ENCODE measurements at places on chromosomes 4 and X. TPM values are rescaled to one million over a fixed set of nuclear protein-coding genes. Genes with fewer than 3 reads are reported as not detected.

IL21 gene
- not detected for total RNA-seq

SH3BP2 gene
- 7.0 TPM for total RNA-seq

EMCN gene
- total RNA-seq = not detected

PFKFB1 gene
- total RNA-seq = 1.7 TPM

ARSJ gene
- not detected for total RNA-seq

BMX gene
- not detected for total RNA-seq

ANXA10 gene
- total RNA-seq = not detected

TEX11 gene
- total RNA-seq = not detected

CORIN gene
- 0.11 TPM for total RNA-seq

CSAG1 gene
- not detected for total RNA-seq

RBBP7 gene
- total RNA-seq = 193 TPM

VSIG4 gene
- not detected for total RNA-seq

EGF gene
- total RNA-seq = 0.07 TPM

NKX3-2 gene
- total RNA-seq = 0.13 TPM

DNA sequence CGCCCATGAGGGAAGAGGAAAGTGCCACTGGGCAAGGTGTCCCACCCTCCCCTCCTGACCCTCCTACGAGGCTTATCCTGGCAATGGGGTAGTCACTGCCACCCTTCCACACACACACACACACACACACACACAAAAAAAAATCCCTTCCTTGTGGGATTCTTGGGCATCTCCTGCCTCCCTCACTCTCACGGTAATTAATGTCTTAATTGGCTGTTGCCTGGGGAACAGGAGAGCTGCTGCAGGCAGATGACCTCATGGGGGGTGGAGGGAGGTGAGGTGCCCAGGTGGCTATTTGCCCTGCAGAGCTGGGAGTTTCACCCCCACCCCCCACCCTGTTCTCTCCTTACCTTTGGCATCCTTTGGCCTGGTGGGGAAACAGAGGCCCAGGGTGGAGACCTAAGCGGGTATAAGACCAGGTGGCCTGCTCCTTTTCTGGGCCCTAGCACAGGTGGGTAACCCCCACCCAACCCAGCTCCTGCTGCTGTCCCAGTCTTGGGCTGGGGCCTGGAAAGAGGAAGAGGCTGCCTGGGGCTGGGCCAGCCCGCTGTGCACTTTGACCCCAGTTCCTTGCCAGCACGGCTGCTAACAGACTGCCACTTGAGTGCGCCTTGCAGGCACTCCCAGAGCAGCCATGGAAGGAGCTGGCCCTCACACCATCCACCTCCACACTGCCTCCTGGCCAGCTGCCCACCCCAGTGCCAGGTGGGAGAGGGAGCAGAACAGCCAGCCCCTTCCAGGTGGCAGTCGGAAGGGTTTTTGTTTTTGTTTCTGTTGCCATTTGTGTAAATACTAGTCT, 12.6 kb downstream of the EFNB1 start:
- peaks cover 17% of the 10 kb centered on the region for H3K4me1 ChIP-seq
- no peak overlapping the region for H3K27ac ChIP-seq
- H3K27me3 ChIP-seq = no peaks in the 10 kb centered on the region
- no peak for DNase-seq
- no peak overlapping the region for H3K4me3 ChIP-seq

DNA sequence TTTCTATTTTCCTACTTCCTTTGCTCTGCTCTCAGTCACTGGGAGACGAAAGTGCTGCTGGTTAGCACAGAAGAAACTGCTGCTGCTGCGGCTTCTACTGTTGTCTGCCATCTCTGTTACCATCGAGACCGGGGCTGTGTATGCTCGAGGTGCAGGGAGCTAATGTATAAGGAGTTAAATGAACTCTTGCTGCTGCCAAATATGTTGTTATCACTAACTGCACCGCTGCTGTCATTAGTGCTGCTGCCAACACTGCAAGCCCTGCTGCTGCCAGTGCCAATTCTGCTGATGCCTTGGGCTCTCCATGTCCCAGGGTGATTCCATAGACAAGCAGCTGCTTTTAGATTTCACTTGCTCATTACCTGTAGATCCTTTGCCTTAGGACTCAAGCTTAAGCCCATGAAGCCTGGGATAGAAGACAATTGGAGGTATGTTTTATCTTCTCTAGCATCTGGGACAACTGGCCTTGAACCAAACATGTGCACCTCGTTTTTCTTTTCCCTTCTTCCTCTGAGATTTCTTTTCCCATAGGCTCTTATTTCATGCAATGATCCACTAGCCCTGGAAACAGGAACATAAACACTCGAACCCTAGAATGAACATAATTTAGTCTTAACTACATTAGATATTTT, 107.8 kb downstream of the CCSER1 start:
- H3K27ac ChIP-seq = no peak overlapping the region
- no peak for DNase-seq
- H3K4me1 ChIP-seq = no peaks in the 10 kb centered on the region
- no peaks in the 10 kb centered on the region for H3K27me3 ChIP-seq
- no peaks in the 10 kb centered on the region for H3K36me3 ChIP-seq
- H3K4me3 ChIP-seq = no peak overlapping the region

DNA sequence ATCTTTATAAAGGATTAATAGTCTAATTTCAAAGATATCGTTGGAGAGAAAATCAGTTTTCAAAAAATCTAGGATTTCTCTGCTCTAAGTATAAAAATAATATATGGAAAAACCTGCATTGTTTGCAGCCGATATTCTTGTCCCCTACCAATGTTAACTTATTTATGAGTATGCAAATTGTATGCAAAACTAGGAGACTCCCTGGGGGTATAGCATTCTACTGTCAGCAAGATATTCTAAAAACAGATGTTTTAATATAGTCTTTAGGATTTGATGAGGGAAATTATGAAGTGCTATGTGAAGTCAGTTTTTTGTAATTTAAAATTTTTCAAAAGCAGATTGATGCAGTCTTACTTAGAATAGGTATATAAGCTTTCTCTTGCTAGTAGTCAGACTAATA, 40.9 kb downstream of the GK2 start:
- no peak overlapping the region for H3K27ac ChIP-seq
- no peak overlapping the region for H3K4me3 ChIP-seq
- no peak for DNase-seq
- no peaks in the 10 kb centered on the region for H3K36me3 ChIP-seq
- no peaks in the 10 kb centered on the region for H3K27me3 ChIP-seq

DNA sequence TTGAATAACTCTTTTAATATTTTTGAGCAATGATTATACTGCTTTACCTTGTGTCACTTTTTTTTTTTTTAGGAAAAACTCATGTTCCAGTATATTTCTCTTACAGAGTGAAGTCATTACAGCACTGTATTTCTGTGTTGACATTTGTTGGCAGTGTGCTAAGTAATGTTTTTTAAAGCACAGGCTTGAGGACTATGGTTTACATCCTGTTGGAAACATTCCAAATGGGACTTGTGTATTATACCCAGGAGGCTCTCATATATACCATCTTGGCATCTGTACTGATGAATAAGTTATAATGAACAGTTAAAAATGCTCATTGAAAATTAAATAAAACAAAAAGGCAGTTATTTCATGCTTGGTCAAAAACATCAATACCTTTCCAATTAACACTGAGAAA, 33.8 kb downstream of the CEP44 start:
- no peak for DNase-seq
- no peak overlapping the region for H3K4me3 ChIP-seq
- no peak overlapping the region for H3K27ac ChIP-seq

DNA sequence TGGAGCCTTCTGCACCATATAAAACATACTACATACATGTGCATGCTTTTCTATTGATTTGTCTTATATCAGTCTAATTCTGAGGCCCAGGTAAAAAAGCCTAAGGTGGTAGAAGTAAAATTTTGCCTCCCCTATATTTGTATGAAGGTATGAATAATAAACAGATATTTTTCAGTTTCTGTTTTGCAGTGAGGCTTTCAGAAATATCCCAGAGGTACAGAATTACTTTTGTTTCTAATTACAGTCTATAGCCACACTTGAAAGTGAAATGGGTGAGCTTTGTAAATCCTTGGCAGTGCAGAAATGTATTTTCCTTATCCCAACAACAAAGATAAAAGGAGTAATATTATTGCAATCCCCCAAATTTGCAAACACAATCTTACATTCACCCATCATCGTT, 59.5 kb downstream of the DDX60 start:
- H3K27ac ChIP-seq = no peak overlapping the region
- no peaks in the 10 kb centered on the region for H3K4me1 ChIP-seq
- DNase-seq = no peak
- no peak overlapping the region for H3K4me3 ChIP-seq
- no peaks in the 10 kb centered on the region for H3K27me3 ChIP-seq

- no peak for DNase-seq
- no peaks in the 10 kb centered on the region for H3K4me1 ChIP-seq
- no peak overlapping the region for H3K27ac ChIP-seq
- no peaks in the 10 kb centered on the region for H3K27me3 ChIP-seq
Measured at GRCh38 chr4:95522682-95523530, 25.9 kb downstream of the UNC5C start.

DNA sequence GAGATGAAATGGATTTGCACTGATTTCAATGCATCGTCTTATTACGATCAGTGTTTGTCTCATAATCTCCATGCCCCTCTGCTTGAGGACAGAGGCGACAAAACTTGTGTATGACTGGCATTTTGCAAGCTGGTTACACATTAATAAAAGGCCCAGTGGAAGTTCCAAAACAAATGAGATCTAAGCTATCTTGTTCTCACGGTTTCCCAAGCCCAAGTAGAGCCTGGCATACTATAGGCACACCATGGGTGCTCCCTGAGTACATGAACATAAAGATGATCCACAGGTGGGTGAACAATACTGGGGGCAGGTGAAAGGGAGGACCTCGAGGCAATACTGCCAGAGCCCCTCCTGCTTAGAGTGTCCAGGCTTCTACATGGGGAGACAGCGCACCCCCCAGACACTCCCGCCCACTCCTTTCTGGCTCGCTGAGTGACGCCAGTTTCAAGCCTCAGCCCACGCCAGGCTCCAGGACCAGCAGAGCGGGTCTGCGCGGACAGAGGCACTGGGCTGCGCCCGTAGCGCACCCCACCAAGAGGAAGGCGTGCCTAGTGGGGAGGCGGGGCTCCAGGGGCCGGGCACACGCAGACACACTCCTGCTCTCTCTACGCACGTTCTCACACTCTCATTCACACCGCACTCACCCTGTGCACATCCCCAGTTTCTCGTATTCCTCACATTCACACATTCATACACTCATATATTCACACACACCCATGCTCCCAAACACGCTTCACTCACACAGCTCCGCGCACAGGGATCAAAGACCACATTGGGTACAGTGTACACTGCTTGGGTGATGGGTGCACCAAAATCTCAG, 8.9 kb upstream of the GSX2 start:
- H3K4me1 ChIP-seq = peaks cover 34% of the 10 kb centered on the region
- H3K27ac ChIP-seq = peak overlapping the region; percentile 41
- DNase-seq = peak; percentile 38
- peaks cover 32% of the 10 kb centered on the region for H3K27me3 ChIP-seq

DNA sequence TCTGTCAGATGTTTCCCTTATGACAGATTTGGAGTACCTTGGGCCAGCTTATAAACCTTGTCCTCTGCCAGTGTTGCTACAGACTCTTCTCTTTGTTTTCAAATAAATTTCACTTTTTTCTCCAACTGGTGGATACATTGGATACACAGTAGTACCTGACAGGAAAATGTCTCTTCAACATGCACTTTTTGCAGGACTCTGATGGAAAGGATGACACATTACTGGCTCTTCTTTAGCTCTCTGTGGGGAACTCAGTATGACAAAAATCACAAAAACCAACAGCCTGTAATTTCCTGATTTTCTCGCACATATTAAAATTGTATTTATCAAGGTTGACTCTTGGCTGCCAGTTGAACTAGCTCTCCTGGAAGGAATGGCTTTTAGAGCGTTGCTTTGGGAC, 61.3 kb upstream of the GIMD1 start:
- no peak for DNase-seq
- H3K36me3 ChIP-seq = no peaks in the 10 kb centered on the region
- H3K4me3 ChIP-seq = no peak overlapping the region
- no peaks in the 10 kb centered on the region for H3K27me3 ChIP-seq

GRCh38 chr4:77209936-77210335, 52.9 kb downstream of the CCNG2 start:
- no peaks in the 10 kb centered on the region for H3K4me1 ChIP-seq
- DNase-seq = no peak
- no peak overlapping the region for H3K27ac ChIP-seq
- H3K27me3 ChIP-seq = peaks cover 10% of the 10 kb centered on the region
- no peaks in the 10 kb centered on the region for H3K36me3 ChIP-seq

- DNase-seq = no peak
- H3K27ac ChIP-seq = no peak overlapping the region
- no peaks in the 10 kb centered on the region for H3K27me3 ChIP-seq
- H3K36me3 ChIP-seq = no peaks in the 10 kb centered on the region
- H3K4me3 ChIP-seq = no peak overlapping the region
Measured at GRCh38 chrX:78532363-78532762, 126.8 kb downstream of the RTL3 start.

- H3K4me3 ChIP-seq = no peak overlapping the region
- no peaks in the 10 kb centered on the region for H3K27me3 ChIP-seq
Measured at GRCh38 chrX:139113708-139114107, 402.2 kb upstream of the FGF13 start.

GRCh38 chrX:37767430-37767829, 12.4 kb upstream of the CYBB start:
- no peaks in the 10 kb centered on the region for H3K36me3 ChIP-seq
- H3K4me3 ChIP-seq = no peak overlapping the region
- DNase-seq = no peak

DNA sequence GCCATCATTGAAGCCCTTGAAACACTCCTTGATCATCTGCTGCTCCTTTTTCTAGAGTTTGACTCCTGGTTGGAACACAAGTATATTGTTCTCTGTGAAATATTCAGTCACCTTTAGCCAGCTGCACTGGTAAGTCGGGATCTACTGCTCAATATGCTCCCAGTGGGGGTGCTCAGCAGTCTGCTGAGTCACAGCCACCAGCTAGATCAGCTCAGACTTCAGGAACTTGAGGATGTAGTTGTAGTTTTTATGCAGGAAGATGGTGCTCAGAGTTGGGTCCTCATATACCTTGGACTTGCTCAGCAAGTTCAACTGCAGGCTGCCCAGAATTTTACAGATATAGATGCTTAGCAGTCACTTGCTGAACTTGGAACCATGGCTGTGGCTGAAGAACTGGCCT, 202.5 kb upstream of the RPL34 start:
- H3K4me3 ChIP-seq = no peak overlapping the region
- H3K4me1 ChIP-seq = no peaks in the 10 kb centered on the region
- H3K36me3 ChIP-seq = no peaks in the 10 kb centered on the region
- no peak for DNase-seq
- H3K27ac ChIP-seq = no peak overlapping the region

DNA sequence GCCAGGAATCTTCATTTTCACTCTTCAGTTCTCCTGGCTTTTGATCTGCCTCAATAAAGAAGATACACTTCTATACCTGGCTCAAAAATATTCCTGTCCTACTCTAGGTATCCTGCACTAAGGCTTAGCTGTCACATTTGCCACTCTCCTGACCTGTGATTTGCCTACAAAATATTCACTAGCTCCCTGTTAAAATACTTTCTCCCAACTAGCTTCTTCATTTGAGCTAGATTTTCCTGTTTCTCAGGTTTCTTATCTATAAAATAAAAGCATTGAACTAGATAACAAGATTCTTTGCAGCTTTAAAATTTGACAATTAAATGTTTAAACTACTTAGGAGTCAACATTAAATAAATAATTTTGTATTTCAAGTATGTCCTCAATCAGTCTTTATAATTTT, 53.2 kb downstream of the CHIC2 start:
- H3K4me1 ChIP-seq = peaks cover 23% of the 10 kb centered on the region
- H3K27ac ChIP-seq = no peak overlapping the region
- peaks cover 2% of the 10 kb centered on the region for H3K36me3 ChIP-seq
- no peak overlapping the region for H3K4me3 ChIP-seq
- H3K27me3 ChIP-seq = no peaks in the 10 kb centered on the region

GRCh38 chr4:39750216-39750615, 52.3 kb downstream of the UBE2K start:
- H3K27me3 ChIP-seq = no peaks in the 10 kb centered on the region
- no peak overlapping the region for H3K27ac ChIP-seq
- no peak overlapping the region for H3K4me3 ChIP-seq
- no peaks in the 10 kb centered on the region for H3K4me1 ChIP-seq
